Spinal cord (tissue), 10 donors: ENCODE measurements at places on chromosomes 7 and 10.

GRCh38 chr7:116543664-116544063 lies 18.8 kb downstream of the CAV1 start:
- DNase-seq = no peak
- H3K36me3 ChIP-seq = no peaks in the 10 kb centered on the region

DNA sequence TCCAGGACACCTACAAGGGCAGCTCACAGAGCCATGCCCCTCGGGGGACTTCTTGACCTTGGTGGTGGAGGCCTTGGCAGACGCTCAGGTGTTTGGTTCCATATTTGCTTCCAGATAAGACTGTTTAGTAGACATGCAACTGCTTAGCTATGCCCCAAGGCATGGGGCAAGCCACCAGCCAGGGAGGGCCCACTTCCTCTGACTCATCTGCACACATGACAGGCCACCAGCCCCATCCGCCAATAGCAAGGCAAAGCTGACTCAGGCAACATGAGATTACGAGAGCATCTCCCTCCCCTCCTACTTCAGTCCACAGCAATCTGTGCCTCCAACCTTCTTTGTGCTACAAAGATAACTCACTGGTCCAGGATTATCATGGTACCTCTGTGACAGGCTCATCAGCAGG lies 54.9 kb downstream of the KCNMA1 start:
- H3K36me3 ChIP-seq = no peaks in the 10 kb centered on the region
- H3K4me3 ChIP-seq = no peak overlapping the region
- H3K4me1 ChIP-seq = no peaks in the 10 kb centered on the region

GRCh38 chr7:88046839-88047573 lies 113.0 kb downstream of the ADAM22 start:
- no peak overlapping the region for H3K4me3 ChIP-seq
- no peaks in the 10 kb centered on the region for H3K4me1 ChIP-seq
- no peak overlapping the region for H3K27ac ChIP-seq
- no peaks in the 10 kb centered on the region for H3K27me3 ChIP-seq
- peak; percentile 24 for DNase-seq

DNA sequence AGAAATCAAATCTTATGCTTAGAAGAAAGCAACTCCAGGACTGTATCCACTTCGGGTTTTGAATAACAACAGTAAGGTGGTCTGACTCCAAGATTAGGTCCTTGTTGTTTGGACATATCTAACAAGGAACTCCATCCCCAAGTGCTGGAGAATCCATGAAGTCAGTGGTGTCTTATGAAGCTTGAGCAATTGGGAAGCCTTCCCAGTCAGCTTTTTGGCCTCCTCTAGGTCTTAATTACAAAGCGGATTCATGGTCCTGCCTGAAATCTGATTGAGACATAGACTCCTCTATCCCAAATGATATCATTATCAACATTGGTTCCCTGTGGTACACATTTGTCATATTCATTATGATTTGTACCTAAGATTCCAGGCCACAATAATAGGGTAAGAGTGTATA lies 642.6 kb downstream of the AUTS2 start:
- H3K36me3 ChIP-seq = no peaks in the 10 kb centered on the region
- H3K4me3 ChIP-seq = no peak overlapping the region
- H3K4me1 ChIP-seq = no peaks in the 10 kb centered on the region
- no peaks in the 10 kb centered on the region for H3K27me3 ChIP-seq

DNA sequence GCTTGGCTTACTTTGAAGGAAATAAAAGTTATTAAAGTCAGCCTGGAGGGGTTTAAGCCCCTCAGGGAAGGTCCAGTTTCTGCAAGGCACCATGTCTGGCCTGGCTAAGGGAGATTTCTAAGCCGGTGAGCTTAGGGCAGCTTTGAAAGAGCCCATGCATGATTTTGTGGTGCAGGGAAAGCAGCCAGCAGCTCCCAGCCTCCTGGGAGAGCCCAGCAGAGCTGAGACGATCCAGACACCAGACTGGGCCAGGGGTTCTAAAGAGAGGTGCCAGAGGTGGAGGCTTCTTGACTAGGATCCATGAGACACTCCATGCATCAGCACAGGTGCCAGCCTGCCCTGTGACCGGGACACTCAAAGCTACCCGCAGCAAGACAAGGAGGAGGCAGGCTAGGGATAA lies 59.6 kb upstream of the MKX start:
- no peaks in the 10 kb centered on the region for H3K4me1 ChIP-seq
- H3K27ac ChIP-seq = no peak overlapping the region
- no peaks in the 10 kb centered on the region for H3K36me3 ChIP-seq

- DNase-seq = no peak
- no peaks in the 10 kb centered on the region for H3K4me1 ChIP-seq
- H3K36me3 ChIP-seq = no peaks in the 10 kb centered on the region
- no peak overlapping the region for H3K27ac ChIP-seq
- H3K27me3 ChIP-seq = no peaks in the 10 kb centered on the region
These were observed 31.9 kb downstream of the PAPSS2 start for GRCh38 chr10:87691506-87692070.

DNA sequence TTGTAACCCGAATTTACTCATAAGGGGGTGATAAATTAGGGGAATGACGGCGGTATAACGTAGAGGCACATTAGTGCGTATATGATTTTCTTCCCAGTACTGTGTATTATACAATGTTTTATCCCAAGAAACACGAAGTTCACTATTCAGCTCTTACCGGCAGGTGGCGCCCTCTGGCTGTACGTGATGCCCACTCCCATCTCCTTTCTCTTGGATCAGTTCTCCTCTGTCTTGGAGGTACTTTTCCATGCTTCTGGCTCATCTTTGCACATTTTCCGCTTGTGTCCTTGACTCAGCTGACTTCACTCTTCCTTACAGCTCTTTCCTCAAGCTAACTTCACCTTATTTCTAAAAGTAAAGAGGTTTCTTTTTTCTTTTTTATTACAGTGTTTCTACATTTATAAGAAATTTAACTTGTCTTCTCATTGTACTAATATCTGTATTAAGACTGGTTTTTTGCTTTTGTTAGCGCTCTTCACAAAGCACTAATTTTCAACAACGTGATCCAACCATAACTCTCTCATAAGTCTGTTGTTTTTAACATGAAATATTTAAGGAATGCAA lies 21.3 kb downstream of the TMEM176B start:
- no peaks in the 10 kb centered on the region for H3K4me1 ChIP-seq
- H3K36me3 ChIP-seq = no peaks in the 10 kb centered on the region
- no peak overlapping the region for H3K27ac ChIP-seq
- H3K27me3 ChIP-seq = peaks cover 3% of the 10 kb centered on the region

DNA sequence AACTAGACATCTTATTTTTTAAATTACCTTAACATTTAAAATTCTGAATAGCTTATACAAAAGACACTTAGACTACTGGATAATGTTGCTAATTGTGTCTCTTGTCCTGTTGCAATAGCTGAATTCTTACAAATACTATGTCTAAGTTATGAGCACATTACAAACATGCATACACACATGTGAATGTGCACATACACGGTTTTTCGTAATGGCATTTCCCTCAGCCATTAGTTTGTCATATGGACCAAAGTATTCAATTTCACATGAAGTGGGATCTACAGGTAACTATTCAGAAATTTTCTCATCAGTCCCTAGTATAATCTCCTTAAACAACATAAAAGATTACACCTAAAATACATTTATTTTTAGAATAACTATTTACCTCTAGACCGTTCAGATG lies 178.6 kb upstream of the BET1 start:
- H3K27me3 ChIP-seq = no peaks in the 10 kb centered on the region
- no peak for DNase-seq
- no peaks in the 10 kb centered on the region for H3K36me3 ChIP-seq
- H3K4me1 ChIP-seq = no peaks in the 10 kb centered on the region
- no peak overlapping the region for H3K4me3 ChIP-seq

- no peaks in the 10 kb centered on the region for H3K36me3 ChIP-seq
- no peak overlapping the region for H3K4me3 ChIP-seq
- H3K4me1 ChIP-seq = peaks cover 4% of the 10 kb centered on the region
These were observed 9.7 kb upstream of the CALU start for GRCh38 chr7:128729494-128729893.

- H3K4me3 ChIP-seq = no peak overlapping the region
- no peaks in the 10 kb centered on the region for H3K36me3 ChIP-seq
- no peak for DNase-seq
- no peak overlapping the region for H3K27ac ChIP-seq
- peaks cover 22% of the 10 kb centered on the region for H3K4me1 ChIP-seq
- H3K27me3 ChIP-seq = peaks cover 16% of the 10 kb centered on the region
These were observed 56.5 kb upstream of the DNAJB6 start for GRCh38 chr7:157280216-157280841.

DNA sequence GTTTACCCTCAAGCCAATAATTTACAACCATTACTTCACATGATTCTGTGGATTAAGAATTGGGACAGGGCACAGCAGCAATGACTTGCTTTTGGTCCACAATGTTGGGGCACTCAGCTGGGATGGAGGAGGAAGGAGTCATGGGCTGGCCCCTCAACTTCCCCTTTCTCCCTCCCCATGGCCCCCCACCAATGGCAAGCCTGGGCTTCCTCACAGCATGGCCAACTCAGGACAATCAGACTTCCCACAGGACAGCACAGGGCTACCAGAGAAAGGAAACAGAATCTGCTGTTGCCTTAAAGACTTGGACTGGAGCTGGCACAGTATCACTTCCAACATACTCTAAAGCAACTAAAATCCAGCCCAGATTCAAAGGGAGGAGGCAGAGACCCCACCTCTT lies 160.7 kb downstream of the PTPN20 start:
- H3K27me3 ChIP-seq = no peaks in the 10 kb centered on the region
- DNase-seq = no peak
- no peak overlapping the region for H3K4me3 ChIP-seq
- no peaks in the 10 kb centered on the region for H3K4me1 ChIP-seq
- H3K27ac ChIP-seq = no peak overlapping the region

DNA sequence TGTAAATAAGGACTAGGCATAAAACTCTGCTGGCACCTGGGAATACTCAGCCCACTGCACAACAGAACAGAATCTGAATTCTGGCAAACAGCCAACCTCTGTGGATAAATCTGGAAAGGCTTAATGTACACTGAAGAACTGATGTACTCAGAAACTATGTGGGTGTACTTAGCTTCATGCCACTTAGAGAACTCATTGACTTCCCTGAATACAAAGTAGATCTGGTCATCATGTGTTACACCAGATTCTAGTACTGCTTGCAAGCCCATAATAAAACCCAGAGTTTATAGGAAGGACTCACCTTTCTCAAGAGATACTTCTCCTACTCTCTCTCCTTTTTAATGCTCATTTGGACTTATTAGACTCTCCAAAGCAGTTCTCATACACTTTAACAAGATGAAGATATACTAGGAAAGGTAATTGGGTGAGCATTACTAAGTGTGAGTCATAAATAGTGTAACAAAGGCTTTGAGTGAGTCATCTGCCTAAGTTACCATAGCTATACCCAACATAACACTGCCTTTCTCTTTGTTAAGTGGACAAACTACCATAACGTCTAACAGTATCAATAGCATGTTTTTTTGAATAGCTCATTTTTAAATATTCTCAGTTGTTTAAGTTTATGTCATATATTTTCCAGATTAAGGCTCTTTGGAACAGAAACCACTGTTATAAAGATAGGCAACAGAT lies 309.1 kb downstream of the MDFIC start:
- H3K27me3 ChIP-seq = no peaks in the 10 kb centered on the region
- no peaks in the 10 kb centered on the region for H3K36me3 ChIP-seq
- no peak overlapping the region for H3K4me3 ChIP-seq
- DNase-seq = peak; percentile 20
- H3K4me1 ChIP-seq = no peaks in the 10 kb centered on the region
- no peak overlapping the region for H3K27ac ChIP-seq

DNA sequence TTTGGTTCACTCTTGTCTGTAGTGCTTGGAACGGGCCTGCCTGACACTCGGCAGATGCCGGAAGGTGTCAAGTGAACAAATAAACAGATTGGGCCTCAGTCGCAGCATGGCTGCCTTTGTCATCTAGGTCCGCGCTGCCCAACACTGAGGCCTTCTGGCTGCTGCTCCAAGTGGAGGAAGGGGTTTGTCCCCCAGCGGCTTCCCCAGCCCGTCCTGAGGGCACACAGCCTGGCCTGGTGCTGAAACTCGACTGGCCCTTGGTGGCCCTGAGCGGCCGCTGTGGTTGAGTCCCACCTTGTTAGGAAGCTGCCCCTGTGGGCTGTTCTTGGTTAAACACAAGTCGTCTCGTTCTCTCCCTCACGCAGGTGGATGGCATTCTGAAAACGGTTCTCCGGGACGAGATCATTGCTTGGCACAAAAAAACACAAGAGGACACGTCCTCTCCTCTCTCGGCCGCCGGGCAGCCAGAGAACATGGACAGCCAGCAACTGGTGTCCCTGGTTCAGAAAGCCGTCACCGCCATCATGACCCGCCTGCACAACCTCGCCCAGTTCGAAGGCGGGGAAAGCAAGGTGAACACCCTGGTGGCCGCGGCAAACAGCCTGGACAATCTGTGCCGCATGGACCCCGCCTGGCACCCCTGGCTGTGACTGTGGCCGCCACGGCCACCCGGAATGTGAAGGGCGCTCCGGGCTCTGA lies 132.1 kb downstream of the SMURF1 start:
- peaks cover 91% of the 10 kb centered on the region for H3K36me3 ChIP-seq
- no peaks in the 10 kb centered on the region for H3K27me3 ChIP-seq
- H3K4me1 ChIP-seq = no peaks in the 10 kb centered on the region
- H3K27ac ChIP-seq = no peak overlapping the region
- no peak for DNase-seq

- no peaks in the 10 kb centered on the region for H3K36me3 ChIP-seq
- H3K27me3 ChIP-seq = no peaks in the 10 kb centered on the region
- H3K27ac ChIP-seq = no peak overlapping the region
- no peak overlapping the region for H3K4me3 ChIP-seq
These were observed 34.4 kb downstream of the POLR1F start for GRCh38 chr7:19674266-19674960.

DNA sequence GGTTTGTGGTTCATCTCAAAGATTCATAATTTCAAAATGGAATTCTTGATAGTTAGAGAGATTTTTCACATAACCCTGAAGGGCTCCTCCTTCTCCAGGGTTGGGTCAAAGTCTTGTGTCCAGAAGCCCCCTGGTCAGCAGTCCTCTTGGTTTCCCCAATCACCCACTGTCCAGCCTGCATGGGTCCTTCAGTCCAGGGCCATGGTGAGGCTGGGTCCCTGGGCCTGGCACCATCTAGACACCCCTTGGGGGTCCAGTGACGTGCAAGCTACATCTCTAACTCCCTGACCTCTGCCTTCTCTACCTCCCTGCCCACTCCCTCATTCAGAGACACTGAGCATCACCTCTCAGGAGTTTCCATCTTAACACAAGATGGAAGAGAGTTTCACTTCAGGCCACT lies 26.1 kb downstream of the ANXA8 start:
- no peak overlapping the region for H3K4me3 ChIP-seq
- no peak overlapping the region for H3K27ac ChIP-seq
- DNase-seq = no peak
- peaks cover 26% of the 10 kb centered on the region for H3K4me1 ChIP-seq

DNA sequence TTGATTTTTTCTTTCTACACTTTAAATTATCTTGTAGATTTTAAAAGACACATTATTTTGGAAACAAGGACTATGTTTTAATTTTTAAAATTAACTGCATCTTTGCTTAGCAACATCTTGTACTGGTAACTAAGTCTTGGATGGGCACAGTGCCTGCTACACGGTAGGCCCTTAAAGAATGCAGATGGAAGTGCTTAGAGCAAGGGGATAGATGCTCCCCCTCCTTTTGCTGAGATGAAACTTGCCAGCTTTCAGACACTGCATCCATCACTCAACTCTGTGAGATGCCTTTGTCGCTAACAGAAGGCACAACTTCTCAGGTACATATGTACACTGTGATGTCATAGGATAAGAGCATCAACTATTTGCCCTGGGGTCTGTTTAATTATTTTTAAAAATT lies 103.9 kb downstream of the LRRC18 start:
- no peaks in the 10 kb centered on the region for H3K36me3 ChIP-seq
- H3K4me3 ChIP-seq = no peak overlapping the region
- H3K27me3 ChIP-seq = no peaks in the 10 kb centered on the region
- no peak for DNase-seq

GRCh38 chr10:125333209-125333591 lies 172.8 kb upstream of the CTBP2 start:
- no peaks in the 10 kb centered on the region for H3K36me3 ChIP-seq
- H3K27ac ChIP-seq = no peak overlapping the region
- no peak overlapping the region for H3K4me3 ChIP-seq
- no peaks in the 10 kb centered on the region for H3K4me1 ChIP-seq
- no peaks in the 10 kb centered on the region for H3K27me3 ChIP-seq
- no peak for DNase-seq
